ENCODE measurements at places on chromosomes 13 and 19.

DNA sequence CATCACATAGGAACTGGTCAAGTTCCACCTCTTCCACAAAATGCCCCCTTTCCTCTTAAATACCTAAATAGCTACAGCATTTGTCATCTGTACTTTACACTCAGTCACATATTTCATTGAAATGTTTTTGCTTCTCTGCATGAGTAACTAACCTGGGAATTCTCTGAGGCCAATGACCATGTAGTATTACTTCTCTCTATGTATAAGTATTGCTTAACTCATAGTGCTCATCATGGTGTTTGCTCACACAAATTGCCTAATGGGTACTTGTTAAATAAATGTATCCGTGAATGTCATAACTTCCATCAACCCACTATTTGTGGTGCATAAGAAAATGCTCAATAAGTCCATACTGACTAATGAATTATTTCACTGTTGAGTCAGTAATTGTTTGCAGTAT, 115.5 kb downstream of the FGF14 start:
- DNase-seq = no peak

DNA sequence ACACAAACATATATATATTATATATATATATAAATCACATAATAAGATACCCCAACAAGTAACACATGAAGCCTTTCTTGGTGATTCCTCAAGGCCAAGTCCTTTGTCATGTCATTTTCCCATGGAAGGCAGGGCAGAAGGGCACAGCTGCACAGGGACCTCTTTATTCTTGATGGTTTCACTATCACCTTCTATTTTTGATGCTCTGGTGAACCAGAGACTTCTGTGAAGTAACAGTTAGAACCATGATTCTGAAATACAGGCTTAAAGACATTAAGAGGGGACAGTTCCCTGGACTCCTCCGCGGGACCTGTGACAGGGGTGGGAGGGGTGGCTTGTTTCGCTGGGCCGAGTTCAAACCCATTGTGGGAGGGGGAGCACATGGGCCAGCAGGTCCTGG, 104.0 kb downstream of the DGKH start:
- DNase-seq = no peak

GRCh38 chr19:39411832-39412099, 703 bp upstream of the PLEKHG2 start:
- DNase-seq = peak; percentile 96

- no peak for DNase-seq
Measured at GRCh38 chr19:4555657-4556561, 3.6 kb downstream of the SEMA6B start.

DNA sequence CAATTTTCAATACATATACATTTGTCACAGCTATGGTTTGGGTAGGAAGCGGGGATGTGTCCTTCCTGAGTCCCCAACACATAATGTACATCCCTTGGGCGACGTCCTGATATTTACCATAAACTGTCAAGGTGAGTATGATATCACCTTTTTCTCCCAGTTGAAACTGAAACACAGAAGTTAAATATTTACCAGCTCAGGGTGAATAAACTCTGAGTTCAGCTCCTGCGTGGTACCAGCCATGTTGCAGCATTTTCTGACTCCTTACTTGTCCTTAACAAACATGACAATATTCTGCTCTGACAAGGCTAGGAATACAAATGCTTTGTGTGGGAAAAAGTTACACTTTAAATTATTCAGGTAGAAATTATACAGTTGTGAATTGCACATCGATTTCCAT, 294.2 kb downstream of the TEX29 start:
- no peak for DNase-seq

DNA sequence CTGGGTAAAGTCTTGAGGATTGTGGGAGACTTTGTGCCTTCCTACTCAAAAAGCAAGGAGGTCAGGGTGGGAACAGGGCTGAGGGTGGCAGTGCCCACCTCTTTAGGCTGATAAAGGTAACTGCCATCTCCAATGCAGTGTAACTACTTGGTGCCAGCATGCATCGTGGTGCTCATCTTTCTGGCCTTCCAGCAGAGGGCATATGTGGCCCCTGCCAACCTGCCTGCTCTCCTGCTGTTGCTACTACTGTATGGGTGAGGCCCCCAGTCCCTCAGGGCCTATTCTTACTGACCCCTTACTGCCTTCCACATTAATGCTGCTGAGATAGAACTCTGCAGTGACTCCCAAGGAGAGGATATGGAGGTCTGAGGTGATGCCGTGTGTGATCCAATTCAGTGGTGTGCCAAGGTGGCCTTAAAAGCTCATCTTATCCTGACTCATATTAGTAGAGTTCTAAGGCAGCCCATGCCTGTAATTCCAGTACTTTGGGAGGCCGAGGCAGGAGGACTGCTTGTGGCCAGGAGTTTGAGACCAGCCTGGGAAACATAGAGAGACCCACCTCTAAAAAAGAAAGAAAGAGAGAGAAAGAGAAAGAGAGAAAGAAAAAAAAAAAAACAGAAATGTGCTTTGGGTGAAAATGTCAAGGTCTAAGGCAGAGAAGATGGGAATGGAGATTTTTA, 9.7 kb upstream of the ARHGAP45 start:
- DNase-seq = peak; percentile 30
